Osteoblast (primary cell): ENCODE measurements at places on chromosomes 5 and 9. TPM values are rescaled to one million over a fixed set of nuclear protein-coding genes. Genes with fewer than 3 reads are reported as not detected.

MYORG gene
- total RNA-seq, result 0.36 and 0.88 TPM in 2 replicates

CBY3 gene
- not detected in 2 replicates for total RNA-seq

QRFP gene
- total RNA-seq, result not detected in 2 replicates

PAPPA gene
- 56.5 and 86.9 TPM in 2 replicates for total RNA-seq

GRCh38 chr5:17436350-17436749 lies 61.7 kb upstream of the TAF11L2 start:
- DNase-seq, result peak; percentile 29

- DNase-seq, result no peak
Measured at GRCh38 chr5:65481171-65481581, 544 bp downstream of the ADAMTS6 start.

DNA sequence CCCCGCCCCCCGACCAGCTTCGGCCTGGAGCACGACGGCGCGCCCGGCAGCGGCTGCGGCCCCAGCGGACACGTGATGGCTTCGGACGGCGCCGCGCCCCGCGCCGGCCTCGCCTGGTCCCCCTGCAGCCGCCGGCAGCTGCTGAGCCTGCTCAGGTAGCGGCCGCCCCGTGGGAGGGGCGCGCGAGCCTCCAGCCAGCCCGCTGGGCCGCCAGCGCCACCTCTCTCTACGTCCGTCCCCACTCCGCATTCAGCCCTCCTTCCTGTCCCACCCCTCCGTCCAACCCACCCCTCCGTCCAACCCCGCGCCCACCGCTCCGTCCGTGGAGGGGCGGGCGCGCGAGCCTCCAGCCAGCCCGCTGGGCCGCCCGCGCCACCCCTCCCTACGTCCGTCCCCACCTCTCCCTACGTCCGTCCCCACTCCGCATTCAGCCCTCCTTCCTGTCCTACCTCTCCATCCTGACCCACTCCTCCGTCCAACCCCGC lies 6.5 kb downstream of the ADAMTS13 start:
- DNase-seq, result peak; percentile 92

DNA sequence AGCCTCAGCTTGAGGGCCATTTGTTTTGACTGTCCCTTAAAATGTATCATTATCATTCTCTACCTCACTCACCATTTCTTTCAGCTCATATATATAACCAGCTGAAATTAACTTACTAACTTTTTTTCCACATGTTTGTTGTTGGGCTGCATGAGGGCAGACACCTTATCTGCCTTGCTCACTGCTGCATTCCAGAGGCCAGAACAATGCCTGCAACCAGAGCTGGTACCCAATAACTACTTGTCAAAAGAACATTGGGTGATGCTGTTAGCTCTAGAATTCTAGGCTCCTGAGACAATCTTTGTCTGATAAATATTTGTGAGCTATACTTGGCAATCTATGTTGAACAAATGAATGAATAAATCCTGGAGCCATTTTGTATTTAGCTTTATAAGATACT lies 68.3 kb downstream of the HTR4 start:
- DNase-seq, result no peak

DNA sequence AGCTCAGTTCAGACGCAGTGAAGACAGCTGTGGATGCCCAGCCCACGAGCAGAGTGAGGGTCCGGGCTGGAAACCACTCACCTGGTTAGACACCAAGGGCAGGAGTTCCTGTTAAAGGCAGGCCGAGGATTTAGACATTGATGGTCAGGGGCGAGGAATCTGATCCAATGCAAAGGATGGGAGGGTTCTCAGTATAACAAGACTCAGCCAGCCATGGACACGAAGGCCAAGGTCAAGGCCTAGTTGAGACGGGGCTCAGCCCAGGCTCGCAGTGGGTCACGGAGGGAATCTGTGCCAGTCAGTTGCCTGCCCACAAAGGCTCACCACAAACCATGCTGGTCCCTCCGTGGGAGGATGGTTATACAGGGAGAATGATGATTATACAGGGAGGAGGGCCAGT lies 63.3 kb upstream of the FCN1 start:
- DNase-seq, result no peak

DNA sequence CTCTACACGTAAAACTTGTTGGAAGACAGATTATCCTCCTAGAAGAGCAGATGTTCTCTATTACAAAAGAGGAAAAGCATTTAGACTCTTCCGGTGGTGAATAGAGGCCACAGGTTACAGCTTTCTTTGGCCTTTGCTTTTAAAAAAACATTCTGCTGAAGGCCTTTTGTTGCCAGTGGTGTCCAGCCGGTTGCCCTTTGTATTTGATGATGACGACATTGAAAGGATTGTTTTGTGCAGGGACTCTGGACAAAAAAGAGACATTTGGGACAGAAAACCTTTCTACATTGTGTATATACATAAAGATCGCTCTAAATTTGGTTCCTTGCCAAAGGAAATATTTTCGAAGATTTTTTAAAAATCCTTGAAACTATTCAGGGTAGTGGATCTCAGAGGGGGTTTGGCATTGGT lies 180.3 kb downstream of the C9orf152 start:
- peak; percentile 54 for DNase-seq
